ENCODE measurements at places on chromosomes 2 and 18.

DNA sequence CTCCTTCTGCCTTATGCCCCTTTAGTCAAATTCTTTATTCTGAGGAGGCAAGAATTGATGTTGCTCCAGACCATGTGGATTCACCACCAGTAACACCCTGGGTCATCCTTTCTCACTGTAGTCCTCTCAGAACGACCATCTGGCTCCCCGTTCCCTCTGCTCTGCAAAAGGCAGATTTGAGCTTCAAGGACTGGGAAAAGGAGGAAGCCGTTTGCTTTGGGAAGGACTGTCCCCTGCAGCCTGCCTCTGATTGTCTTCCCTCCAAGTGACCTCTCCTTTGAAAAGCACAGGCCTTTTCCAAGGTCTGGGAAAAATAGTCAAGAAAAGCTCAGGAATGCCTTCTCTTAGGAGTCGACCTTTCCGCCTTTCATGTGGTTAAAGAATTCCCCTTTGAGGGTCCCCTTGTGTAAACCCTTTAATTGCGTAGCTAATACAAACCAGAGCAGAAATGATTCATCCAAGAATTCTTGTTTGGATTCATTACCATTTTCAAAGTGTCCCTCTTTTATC lies 130.1 kb upstream of the COPS8 start:
- no peak for DNase-seq

DNA sequence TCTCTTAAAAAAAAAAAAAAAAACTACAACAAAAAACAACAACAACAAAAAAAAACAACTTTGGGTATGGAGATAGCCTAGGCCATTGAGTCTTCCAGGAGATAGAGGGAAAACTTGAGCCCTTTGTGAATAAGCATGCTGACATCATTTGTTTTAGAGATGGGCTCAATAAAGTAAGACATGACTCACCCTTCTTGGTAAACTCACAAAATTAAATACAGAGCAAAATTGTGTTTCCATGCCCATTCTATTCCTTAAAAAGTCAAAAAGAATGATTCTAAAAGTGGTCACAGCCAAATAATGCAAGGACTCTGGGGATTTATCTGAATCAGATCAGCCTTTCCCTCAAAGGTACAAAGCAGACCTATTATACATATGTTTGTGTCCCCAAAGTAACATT lies 117.4 kb downstream of the ETAA1 start:
- no peak for DNase-seq

DNA sequence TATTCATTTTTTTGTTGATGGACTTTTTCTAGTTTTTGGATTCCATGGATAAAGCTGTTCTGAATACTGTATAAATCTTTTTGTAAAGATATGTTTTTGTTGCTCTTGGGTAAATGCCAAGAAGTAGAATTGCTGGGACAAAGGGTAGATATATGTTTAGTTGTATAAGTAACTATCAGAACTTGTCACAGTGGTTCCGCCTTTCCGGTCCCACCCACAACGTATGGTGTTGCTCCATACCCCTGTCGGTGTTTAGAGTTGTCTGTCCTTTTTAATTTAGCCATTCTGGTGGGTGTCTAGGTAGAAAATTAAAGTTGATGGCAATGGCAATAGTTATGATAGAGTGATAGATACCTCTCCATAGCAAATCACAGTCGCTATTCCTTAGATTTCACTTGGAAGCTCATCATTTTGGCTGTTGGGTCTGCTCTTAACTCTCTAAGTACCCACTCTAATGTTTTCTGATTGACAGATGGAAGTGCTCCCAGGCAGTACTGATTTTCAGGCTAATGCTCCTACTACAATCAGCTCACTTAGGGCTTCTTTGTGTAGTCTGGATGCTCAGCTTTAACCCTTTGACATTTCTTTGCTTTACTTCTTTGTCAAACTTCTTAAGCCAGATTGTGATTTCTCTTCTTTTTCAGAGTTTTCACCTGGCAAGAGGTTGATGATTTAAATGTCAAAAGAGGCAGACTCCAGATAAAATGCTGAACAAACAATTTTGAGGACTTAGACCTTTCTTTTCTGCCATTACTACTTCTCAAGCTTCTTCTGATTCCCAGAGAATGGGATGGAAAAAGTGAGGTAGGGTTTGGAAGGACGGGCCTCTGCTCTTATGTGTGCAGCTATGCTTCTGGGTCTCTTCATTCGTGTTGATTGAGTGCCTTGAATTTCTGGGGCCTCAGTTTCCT lies 156.4 kb downstream of the AQP4 start:
- no peak for DNase-seq

DNA sequence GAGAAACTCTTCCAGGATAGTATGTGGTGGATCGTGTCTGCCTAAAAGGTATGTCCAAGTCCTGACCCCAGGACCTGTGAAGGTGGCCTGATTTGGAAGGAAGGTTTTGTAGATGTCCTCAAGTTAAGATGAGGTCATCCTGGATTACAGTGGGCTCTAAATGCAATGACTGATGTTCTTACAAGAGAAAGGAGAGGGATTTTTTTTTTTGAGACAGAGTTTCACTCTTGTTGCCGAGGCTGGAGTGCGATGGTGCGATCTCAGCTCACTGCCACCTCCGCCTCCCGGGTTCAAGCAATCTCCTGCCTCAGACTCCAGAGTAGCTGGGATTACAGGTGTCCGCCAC lies 19.9 kb downstream of the MBP start:
- DNase-seq = no peak

- no peak for DNase-seq
Measured at GRCh38 chr2:166375736-166376487, at the start of gene SCN9A. TSS of gene SCN9A (minus strand) at chr2:166375944. CDS start at chr2:166311756, 64,188 bp downstream.

DNA sequence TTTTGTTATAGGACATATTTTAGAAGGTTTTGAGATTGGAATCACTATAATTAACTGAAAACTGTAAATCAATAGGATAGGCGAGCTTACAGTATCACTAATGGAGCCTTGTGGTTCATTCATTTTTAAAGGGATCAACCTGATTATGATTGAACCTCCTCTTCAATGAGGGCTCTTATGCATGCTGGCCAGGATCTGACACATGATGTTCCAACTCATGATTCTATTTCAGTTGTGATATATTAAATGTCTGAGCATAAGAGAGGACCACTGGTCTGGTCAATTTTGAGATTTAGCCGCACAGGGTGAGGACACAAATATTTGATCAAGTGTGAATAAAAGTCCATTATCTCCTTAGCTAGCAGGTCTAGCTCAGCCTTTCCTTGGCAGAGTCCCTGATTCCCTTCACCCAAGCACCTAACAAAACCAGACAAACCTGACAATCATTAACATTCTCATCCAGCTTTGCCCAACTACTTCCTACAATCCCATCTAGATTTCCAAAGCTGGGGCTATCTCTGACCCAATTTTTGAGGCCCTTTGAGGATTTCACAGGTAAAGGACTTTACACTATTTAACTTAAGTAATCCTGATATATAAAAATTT lies 6.9 kb upstream of the MAP4K4 start:
- no peak for DNase-seq

DNA sequence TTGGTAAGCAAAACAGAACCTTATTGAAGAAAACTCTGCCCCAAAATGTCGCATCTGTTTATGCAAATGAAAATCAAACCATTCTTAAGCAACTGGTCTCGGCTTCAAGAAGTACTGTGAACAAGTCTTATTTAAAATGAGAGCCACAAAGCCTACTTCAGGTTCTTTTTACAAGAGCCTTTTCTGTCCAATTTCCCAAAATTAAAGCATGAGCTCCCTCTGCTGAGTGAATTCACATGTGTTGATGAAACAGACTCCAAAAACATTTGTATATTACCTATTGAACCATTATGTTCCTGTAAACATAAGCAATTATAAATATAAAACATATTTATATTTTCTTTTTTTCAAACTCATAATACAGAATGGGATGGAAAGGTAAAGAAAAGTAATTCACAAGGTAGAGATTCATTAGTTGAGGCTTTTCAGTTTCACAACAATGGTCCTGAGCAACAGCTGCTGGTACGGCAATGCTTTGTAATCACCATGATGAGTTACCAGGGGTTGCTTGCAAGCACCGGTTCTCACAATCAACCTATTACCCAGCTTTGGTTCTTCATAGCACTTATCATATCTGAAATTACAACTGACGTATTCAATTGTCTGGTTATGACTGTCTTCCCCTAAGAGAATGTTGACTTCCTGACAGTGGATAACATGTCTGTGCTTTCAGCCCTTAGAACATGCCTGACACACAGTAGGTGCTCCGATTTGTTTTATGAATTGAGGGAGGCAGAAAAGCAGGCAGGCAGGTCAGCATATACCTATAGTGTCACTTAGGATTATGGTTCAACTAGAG lies 108.4 kb upstream of the BZW1 start:
- no peak for DNase-seq

GRCh38 chr2:197256547-197257170 lies 53.9 kb downstream of the ANKRD44 start:
- no peak for DNase-seq

GRCh38 chr2:57549642-57550102 lies 496.9 kb upstream of the VRK2 start:
- no peak for DNase-seq

GRCh38 chr2:27088634-27089033 lies 2.1 kb downstream of the KHK start:
- no peak for DNase-seq

DNA sequence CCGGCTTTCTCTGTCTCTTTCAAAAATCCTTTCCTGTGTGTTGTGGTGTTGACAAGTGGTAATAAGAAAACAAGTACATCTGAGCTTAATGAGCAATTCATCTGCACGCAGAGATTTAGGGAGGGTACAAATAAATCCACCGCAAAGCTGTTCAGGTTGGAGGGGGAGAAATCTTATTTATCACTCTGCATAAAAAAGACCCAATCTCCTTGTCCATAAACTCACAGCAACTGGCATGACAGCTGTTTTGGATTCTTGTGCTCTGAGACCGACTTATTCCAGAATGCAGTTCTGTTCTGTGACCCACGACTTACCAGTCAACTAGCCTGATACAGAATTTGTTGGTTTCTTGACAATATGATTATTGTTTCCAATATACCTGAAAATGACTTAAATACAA lies 380.1 kb downstream of the SOX11 start:
- no peak for DNase-seq

GRCh38 chr2:86671337-86671981 lies 47.8 kb upstream of the RNF103 start:
- no peak for DNase-seq

GRCh38 chr2:122514451-122514996 lies 759.1 kb downstream of the TSN start:
- DNase-seq = no peak

DNA sequence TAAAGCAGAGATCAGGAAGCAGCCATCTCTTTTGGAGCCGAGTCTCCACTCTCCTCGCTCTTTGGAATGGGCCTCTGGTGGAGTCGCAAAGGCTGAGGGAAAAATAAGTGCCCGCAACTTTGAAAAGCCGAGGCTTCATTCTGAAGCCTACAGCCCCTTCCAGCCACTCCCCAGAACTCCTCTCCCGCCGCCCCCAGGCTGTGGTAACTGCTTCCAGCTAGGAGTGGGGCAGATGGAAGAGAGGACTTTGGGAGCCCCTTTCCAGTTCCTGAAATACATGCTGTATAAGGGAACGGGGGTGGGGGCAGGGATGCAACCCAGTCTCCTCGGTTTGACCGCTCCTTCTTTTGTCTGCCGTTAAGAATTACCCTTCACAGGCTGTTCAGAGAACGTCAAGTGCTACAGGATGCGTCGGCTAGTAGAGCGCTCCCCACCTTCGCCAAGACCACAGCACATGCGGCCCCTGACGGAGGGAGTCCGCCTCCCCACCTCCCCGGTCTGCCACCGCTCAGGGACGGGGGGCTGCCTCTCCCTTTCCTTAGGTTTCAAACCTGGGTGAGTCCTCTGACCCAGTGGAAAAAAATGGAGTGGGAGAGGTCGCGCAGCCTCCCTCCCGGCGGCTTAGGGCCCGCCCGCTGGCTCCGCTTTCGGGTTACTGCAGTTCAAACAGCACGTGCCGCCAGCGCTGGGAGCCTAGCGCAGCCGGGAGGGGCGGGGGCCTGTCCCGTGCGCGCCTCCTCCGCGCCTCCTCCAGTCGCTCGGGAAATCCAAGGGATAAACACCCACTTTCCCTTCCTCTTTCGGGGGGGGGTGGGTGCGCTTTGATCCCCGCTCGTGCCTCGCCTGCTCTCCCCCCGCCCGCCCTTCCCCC lies 4.9 kb downstream of the CYP26B1 start:
- DNase-seq = no peak

DNA sequence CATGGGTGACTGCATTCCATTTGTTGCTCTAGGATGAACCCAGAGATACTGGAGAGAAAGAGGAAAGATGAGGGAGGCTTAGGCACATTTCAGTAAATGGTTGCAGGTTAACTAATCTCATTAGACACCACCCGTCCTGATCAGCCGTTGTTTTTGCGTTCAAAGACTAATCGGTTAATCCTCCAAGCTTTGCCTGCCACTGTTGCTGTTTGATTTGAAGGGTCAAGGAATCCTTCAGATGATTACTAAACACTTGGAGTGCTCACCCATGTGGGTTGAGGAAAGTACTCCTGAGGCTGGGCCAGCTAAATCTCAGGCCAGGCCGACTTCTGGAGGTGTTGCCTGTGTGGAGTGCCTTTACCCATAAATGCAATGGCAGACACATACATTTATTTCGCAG lies 8.6 kb downstream of the SH3RF3 start:
- DNase-seq = no peak

GRCh38 chr18:78403371-78403770 lies 576.2 kb upstream of the SALL3 start:
- no peak for DNase-seq

DNA sequence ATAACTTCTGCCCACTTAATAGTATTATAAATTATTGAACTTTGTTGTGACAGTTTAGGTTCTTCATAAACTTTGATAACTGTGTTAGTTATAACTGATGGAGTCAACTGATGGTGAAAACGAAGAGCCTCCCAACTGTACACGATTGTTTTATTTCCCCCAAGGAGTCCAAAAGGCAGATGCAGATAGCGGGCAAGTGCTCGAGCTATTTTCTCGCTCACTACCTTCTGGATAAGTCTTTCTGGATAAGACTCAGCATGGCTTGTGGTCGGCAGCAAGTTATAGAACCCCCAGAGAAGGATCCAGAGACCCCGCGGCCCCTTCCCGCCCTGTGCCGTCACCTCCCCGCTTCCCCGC lies 517 bp downstream of the GCFC2 start:
- DNase-seq = no peak

DNA sequence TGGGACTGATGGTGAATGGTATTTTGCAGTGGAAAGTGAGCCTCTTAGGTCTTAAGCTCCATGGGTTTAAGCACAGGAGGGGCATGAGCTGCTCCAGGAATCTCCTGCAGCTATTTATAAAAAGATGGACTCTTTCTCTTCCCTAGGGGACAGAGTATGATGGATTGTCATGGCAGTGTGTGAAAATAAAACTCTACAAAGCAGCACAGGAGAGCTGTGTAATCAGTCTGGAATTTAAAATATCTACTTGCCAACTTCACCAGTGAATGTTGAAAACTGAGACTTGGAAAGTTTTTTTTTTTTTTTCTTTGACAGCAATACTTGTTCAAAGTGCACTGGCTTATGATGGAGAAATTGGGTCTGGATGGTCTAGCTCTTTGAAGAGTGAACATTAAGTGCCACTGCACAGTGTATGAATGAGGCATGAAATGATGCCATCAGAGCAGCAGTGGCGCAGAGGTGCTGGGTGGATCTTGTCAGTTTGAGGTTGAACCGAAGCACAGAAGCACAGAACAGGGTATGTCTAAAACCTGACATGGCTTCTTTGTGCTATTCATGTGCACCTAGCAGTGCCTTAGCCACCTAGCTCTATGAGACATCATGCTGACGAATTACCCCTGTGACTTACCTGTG lies 245.4 kb downstream of the PTPRM start:
- DNase-seq = no peak
